ENCODE measurements at places on chromosomes 5 and 9.

DNA sequence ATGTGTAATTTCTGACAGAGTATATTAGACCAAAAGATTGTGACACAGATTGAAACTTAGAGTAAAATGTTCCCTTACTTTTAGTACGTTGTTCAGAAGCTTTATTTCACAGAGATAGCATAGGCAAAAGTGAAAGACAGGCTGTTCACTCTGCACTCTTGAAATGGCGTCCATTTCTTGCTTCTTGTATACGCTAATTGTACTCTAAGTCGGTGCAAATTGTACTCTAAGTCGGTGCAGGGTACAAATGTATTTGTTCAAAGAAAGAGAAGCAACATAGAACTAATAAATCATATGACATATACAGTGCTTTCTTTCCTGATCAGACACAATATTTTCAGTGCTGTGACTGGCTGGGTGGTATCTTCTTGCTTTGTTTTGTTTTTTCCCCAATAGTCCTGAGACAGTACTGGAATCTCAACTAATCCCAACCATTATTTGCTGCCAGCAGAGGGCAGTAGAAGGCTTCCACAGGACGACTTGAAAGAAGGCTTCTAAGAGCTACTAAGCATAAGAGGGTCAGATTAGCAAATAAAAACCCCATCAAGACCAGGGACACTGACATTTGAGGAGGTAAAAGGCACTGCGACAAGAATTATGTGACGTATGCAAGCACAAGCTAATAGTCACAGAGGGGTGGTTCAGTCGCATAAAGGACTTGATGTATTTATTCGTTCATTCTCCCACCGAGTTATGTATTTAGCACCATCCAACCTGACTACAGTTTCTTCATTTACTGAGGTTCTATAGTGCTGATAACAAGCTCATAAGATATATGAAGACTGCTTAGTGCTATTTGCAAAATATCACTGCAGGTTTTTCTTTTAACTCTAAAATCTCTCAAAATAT is 831.8 kb downstream of the TAF11L14 start:
- peak; percentile 94 for DNase-seq

GRCh38 chr9:87395804-87396479 is 101.7 kb upstream of the DAPK1 start:
- DNase-seq, result no peak

GRCh38 chr5:168987543-168988300 is 313.2 kb downstream of the SLIT3 start:
- DNase-seq, result peak; percentile 33

DNA sequence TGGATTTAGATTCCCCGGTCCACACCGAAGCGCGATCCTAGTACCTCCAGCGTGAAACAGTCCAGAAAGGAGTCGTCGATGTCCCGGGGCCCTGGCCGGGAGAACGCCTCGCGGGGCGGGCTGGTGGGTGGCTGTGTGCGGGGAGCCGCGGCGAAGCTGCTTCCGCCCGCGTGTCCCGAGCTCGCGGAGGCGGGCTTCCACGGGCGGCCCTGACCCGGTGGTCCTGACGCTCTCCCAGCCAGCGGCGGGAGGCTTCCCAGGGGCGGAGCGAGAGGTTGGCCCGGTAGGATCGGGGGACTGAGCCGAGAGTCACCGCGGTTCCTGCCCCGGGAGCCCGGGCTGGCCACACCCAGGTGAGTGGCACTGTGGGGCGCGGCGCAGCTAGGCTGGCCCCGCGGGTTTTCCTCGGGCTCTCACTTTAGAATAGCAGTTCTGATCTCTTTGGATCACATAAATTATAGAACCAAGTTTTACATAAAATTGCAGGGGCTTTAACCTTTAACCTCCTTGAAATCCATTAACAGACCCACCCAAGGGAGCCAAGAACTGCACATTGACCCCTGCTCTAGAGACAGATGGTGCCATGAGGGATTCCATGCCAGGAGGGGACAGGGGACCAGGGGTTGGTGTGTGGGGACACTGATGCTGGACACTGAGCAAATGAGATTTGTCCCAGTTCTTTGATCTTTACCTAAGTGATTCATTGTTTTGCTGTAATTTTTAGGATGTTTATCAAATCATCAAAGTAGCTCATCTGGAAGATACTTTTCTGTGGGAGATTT is 29.2 kb upstream of the IL31RA start:
- no peak for DNase-seq

GRCh38 chr9:128164307-128164885 is 4.3 kb downstream of the BBLN start:
- no peak for DNase-seq

GRCh38 chr9:117929868-117930267 is 225.7 kb downstream of the TLR4 start:
- no peak for DNase-seq

GRCh38 chr9:33517373-33517772 is 6.7 kb upstream of the ANKRD18B start:
- no peak for DNase-seq

- no peak for DNase-seq
Measured at GRCh38 chr5:117436846-117437245, 862.2 kb upstream of the SEMA6A start.

- DNase-seq, result no peak
Measured at GRCh38 chr5:133340822-133341221, 271.5 kb downstream of the FSTL4 start.

- DNase-seq, result no peak
Measured at GRCh38 chr5:11715461-11716196, 188.6 kb downstream of the CTNND2 start.

GRCh38 chr5:146474065-146474464 is 26.9 kb downstream of the TCERG1 start:
- no peak for DNase-seq

- no peak for DNase-seq
Measured at GRCh38 chr5:41246376-41246775, 33.0 kb upstream of the C6 start.

DNA sequence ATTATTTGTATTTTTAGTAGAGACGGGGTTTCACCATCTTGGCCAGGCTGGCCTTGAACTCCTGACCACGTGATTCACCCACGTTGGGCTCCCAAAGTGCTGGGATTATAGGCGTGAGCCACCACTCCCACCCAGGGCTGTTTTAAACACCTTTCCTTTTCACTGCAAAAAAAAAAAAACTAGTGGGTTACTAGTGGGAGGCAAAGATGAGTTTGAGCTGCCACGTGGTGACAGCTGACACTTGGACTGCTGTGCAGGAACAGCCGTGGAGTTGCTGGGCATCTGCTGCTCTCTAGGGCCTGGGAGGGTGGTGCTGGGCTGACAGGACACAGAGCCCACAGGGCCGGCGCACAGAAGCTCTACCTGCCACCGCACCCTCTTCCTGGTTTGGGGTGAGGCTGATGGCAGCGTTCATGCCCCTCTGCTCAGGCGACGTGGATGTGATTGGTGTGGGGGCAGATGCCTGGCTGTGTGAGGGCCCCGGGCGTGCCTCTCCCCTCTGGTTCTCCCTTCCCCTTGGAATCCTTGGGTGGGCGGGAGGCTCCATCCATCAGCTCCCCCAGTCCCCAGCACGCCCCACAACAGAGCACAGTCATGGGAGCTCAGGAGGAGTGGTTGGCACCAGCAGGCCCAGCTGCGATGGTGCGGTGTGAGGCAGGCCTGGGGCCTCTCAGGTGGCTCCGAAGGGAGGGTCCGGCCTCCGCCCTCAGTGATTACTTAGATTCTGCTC is 16.9 kb downstream of the RABL6 start:
- DNase-seq, result no peak

DNA sequence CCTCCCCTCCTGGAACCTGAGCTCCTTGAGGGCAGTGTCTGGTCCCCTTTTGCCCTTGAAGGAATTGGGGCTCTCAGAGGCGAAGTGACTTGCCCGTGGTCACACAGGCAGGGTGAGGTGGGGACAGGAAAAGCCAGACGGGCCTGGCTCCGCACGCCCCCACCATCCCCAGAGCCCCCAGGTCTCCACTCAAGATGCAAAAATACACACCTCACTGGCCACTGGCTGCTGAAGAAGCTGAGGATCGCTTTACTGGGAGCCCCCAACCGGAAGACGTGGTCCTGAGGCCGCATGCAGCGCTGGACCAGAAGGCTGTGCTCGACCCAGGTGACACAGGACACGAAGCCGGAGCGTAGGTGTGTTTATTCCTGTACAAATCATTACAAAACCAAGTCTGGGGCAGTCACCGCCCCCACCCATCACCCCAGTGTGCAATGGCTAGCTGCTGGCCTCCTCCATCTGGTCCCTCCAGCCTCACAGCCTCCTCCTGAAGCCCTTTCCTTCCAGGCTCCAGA is 7.6 kb upstream of the AK1 start:
- DNase-seq, result no peak

- DNase-seq, result peak; percentile 66
Measured at GRCh38 chr5:109468288-109468676, 58.5 kb upstream of the PJA2 start.

DNA sequence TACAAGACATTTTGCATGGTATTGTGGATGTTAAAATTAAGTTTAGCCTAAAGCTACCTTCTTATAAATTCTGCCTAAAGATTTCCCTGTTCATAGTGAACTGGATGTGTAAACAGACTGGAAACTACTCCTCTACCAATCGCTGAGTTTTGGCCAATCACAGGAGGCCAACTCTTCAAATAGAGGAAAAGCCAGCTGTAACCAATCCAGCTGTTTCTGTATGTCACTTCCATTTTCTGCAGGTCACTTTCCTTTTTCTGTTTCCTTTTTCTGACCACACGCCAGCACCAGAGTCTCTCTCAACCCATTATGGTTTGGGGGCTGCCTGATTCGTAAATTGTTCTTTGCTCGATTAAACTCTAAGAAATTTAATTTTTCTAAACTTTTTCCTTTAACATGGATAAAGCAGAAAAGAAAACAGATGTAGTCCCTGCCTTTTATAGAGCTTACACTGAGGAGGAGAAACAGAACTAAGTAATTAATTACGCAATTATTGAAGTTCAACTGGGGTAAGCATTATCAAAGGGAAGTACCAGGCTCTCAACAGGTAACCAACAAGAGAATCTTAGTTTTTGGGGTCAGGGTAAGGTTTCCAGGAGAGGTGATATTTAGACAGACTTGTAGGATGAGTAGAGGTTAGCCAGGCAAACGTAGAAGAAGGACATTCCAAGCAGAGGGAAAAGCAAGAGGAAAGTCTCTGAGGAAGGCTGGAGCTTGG is 27.7 kb downstream of the RANBP3L start:
- DNase-seq, result no peak

GRCh38 chr9:137971477-137972138 is 94.0 kb downstream of the CACNA1B start:
- DNase-seq, result no peak

- no peak for DNase-seq
Measured at GRCh38 chr5:166695326-166695725, 1596.1 kb upstream of the WWC1 start.

DNA sequence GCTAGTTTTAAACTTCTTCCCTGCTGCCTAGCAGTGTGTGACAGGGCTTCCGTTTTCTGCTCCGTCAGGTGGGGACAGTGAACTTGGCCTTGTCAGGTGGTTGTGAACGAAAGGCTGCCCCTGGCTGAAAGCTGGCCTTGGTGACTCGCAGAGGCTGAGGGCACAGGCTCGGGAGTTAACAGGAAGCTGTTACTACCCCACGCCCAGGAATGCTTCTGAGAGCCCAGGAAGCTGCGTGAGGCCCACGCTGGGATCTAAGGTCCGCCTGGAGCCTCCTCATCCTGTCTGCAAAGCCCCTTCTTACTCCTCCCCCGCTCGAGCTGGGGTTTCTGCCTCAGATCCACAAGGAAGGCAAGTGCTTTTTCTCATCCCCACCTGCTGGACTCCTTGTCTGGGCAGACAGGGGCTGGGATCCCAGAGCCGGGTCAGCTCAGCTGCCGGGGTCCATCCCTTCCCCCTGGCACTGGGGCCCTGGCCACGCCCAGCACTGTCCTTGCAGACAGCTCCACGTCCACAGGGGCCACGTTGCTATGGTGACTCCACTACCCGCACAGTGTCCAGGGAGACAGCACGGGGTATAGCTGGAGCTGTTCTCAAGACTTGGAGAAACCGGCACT is 124.7 kb upstream of the TBC1D2 start:
- DNase-seq, result no peak

DNA sequence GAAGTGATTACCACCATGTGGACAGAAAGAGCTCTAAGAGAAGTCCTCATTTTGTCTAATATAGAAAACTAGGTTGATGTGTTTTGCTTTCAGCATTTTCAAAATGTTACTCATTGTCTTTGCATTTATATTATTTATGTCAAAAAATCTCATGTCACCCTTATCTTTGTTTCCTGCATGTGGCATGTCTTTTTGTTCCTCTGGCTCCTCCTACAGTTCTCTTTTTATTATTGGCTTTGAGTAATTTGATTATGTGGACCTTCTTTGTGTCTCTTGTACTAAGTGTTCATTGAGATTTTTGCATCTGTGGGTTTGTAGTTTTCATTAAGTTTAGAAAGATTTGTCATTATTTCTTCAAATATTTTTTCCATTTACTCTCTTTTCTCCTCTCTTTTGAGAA is 58.8 kb downstream of the GNG10 start:
- no peak for DNase-seq

DNA sequence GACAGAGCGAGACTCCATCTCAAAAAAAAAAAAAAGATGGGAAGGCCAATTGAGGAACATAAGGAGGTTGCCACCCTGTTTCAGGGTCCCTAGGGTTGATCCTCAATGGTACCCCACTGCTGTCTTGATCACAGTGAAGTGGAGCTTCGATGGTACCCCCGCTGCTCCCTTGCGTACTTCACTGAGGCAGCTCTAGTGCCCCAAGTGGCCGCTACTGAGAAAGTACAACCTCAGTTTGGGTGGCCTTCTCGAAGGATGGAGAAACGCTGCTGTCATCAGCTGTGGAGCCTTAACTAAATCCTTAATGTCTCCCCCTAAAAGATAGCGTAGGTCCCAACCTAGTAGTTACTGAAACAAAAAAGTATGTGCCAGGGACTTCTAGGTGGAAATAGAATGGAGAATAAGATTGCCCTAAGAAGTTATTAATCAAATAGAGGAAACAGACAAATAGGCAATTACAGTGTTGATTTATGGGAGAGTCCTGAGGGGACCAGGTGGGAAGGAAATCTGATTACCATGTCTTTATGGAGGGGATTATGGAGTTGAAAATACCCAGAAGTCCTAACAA is 6.3 kb downstream of the TESK1 start:
- no peak for DNase-seq

DNA sequence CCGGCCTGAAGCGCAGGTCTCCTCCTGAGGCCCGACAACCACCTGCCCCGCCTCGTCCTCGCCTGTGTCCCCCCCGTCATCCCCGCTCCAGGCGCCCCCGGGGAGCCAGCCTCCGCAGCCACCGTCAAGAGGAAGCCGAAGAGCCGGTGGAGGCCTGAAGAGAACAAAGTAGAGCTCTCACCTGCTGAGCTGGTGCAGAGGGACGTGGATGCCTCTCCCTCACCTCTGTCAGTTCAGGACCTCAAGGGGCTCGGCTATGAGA is 169.9 kb downstream of the HINT1 start:
- DNase-seq, result no peak
